ENCODE measurements at places on chromosomes 2 and 18. TPM values are rescaled to one million over a fixed set of nuclear protein-coding genes. Genes with fewer than 3 reads are reported as not detected.

CERKL gene
- not detected for total RNA-seq

DOCK10 gene
- 17.6 TPM for total RNA-seq

UPP2 gene
- not detected for total RNA-seq

NDUFV2 gene
- total RNA-seq, result 78.8 TPM

ACADL gene
- not detected for total RNA-seq

FZD7 gene
- total RNA-seq, result 0.85 TPM

CLASP1 gene
- total RNA-seq, result 39.5 TPM

CKAP2L gene
- 3.0 TPM for total RNA-seq

CFC1 gene
- total RNA-seq, result not detected

MAL gene
- not detected for total RNA-seq

SPP2 gene
- total RNA-seq, result not detected

ATP6V1C2 gene
- not detected for total RNA-seq

KCNJ13 gene
- not detected for total RNA-seq

TMEM169 gene
- total RNA-seq, result under 0.01 TPM

CDH19 gene
- 0.09 TPM for total RNA-seq

CD8B gene
- total RNA-seq, result not detected

LHCGR gene
- total RNA-seq, result not detected

Measured in endothelial cell of coronary artery (primary cell).